ENCODE measurements at places on chromosomes 3 and 15. TPM values are rescaled to one million over a fixed set of nuclear protein-coding genes. Genes with fewer than 3 reads are reported as not detected.

MED12L gene
- total RNA-seq, result 1.5 TPM

NR2E3 gene
- total RNA-seq, result 0.79 TPM

MKRN3 gene
- total RNA-seq, result 0.89 TPM

GHSR gene
- not detected for total RNA-seq

DNA sequence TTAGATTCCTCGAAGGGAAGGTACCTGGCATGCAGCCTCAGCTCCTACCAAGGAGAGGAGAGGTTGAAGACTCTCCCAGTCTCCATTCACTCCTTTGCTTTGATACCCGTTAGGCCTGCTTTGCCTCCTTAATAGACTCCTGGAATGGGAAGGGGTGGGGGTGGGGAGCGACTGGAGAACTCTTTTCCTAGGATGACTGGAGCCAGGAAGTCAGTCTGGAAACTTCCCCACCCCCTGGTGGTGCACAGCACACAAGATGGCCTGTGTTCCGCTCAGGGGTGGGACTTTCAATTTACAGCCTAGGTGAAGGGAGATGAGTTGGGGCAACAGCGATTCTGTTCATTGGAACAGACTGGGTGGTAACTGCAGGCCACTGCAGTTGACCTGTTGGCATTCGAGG lies 21.4 kb upstream of the CELF6 start:
- no peak for DNase-seq

GRCh38 chr3:138812806-138813205 lies 21.9 kb downstream of the PIK3CB start:
- no peak for DNase-seq

GRCh38 chr3:20080956-20081554 lies 40.8 kb downstream of the KAT2B start:
- peak; percentile 27 for DNase-seq

DNA sequence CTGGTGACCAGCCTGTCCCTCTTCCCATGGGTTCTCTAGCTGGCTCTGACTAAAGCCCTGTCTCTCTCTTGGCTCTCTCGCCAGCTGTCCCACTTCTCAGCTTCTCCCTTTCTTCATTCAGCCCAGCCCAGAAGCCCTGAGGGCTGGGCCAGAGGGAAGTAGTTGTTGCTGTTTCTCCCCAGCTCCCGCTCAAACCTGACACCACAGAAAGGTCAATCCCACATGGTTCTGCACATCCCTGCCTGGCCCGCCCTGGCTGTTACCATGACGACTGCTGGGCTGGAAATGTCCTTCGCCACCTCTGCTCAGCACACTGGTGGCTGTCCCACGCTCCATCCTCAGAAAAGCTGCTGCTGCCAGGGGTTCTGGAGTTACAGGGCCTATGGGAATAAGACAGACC lies 25.9 kb downstream of the CCDC32 start:
- no peak for DNase-seq

- DNase-seq, result no peak
Observed at GRCh38 chr15:89976246-89976600, 24.9 kb upstream of the ZNF710 start.

DNA sequence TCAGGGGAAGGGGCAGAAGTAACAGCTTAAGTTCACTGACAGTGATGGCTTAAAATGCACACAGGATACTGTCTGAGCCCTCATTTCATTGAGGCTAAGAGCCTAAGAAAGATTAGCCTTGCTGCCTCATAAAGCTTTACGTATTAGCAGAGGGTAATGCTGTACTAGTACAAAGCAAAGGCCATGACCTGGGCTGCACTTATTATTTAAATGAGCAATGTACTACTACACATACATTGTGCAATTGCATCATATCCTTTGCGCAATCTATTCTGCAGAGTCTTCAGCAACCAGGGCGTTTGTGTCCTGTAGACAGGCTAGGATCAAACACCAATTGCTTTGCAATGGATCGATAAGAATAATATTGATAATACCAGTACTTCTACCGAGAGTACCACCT lies 221.8 kb downstream of the TPRG1 start:
- no peak for DNase-seq

GRCh38 chr3:71064956-71065763 lies 518.4 kb downstream of the FOXP1 start:
- DNase-seq, result peak; percentile 46

- DNase-seq, result no peak
Observed at GRCh38 chr3:195185583-195185982, 85.4 kb downstream of the XXYLT1 start.

- no peak for DNase-seq
Observed at GRCh38 chr3:62667714-62668113, 207.5 kb downstream of the CADPS start.

DNA sequence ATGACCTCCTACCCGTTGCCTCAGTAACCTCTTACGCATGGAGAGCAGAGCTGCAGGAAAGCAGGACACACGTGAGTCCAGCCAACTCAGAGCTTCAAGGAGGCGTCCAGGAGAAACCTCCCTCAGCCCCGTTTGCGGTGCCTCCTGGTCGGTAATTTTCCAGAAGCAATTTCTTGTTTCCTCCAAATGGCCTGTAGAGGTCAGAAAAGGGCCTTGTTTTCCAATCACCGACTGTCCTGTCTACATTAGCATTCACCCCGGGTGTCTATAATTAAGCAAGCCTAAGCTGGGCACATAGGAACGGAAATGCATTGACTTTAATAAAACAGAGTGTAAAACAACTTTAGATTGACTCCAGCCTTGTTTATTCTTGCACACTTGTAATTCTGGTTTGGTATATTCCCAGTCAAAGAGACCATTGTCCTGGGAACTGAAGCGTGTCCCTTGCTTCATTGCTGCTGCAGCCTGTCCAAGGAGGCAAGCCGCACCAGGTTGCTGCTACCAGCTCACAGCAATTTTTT lies 836.2 kb downstream of the AGBL1 start:
- peak; percentile 31 for DNase-seq

- no peak for DNase-seq
Observed at GRCh38 chr3:61032991-61033390, 218.3 kb downstream of the FHIT start.

Measured in skin of body (tissue), 3 donors.